ENCODE measurements at places on chromosomes 5 and 9.

DNA sequence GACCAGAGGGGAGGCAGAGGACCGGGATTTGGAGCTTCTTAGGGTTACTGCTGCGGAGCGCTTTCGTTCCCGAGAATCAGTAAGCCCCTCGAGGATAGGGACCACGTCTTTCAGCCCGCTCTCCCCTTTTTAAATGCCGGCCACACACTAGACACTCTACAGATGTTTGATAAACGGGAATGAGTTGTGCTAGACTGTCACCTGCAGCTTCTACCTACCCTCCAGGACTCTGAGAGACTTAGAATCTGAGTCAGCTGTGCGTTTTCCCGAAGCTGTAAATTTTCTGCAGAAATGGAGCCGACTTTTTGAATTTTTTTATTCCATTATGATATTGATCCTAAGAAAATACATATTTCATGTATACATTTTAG, 670 bp downstream of the CCDC171 start:
- DNase-seq, result no peak

DNA sequence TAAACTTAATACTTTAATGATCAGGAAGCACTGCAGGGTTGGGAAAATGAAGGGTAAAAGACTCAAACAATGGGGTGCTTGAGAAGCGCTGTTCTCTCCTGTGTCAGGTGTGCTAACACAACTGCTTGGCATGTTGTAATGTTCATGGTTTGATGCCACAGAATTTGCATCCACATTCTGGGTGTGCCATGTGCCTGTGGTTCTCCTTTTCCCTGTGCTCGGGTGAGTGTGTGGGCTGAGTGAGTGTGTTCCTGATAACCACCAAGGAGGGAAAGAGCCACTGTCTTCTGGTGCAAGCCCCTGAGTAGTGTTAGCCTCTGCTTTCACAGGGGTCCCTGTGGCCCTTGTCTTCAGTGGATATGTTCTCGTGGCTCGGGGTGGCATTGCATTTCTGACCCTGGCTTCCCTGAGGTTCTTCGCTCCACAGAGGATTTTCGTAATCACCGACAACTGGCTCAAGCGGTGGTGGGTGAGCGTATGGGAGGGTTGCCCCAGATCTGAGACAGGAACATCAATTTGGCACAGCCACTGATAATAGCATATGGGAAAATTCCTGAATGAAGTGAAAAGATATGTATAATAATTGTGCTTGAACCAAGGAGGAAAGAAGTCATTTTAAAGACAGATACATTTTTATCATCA, 102.0 kb downstream of the MVB12B start:
- DNase-seq, result no peak

DNA sequence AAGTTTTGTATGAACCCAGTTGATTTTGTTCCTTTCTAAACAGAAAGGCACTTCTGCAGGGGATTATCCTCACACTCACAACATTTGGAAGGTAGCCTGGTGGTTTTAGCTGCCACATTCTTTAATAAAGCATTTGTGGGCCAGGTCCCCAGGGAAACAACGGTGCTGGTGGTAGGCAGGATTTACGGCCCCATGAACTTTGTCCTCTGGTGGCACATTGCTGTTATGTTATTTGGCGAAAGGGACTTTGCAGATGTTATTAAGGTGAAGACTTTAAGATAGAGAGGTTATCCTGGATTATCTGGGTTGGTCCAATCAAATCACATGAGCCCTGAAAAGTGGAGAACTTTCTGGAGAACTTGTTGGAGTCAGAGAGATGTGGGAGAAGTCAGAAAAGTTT, 86.3 kb upstream of the C9orf72 start:
- DNase-seq, result no peak

GRCh38 chr5:57277085-57277484, 103.2 kb downstream of the GPBP1 start:
- no peak for DNase-seq

Data from non-pigmented ciliary epithelial cell (primary cell).